ENCODE measurements at places on chromosomes 11 and 22.

- no peak for DNase-seq
Observed at GRCh38 chr22:20899827-20900423, 17.3 kb upstream of the CRKL start.

DNA sequence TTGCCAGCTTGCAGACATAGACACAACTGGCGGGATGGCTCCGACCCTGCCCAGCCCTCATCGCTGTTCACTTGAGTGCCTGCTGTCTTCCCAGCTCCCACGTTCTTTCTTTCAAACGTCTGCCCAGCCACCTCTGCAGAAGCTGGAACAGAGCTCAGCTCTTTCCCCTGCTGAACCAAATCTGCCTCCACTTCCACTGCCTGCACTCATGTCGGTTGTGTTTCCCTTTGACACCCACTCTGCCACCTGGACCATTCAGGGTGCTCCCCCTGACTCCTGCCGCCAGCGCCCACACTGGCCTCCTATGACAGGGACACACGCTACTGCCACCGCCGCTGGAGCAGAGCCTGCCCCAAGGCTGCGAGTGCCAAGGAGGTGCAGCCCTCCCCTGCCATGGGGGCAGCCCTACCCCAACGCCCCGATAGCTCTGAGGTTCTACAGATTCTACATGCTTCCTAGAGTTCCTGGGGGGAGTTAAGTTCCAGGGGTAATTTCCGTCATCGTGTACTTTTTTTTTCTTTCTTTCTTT is 37.9 kb downstream of the TST start:
- no peak for DNase-seq

- DNase-seq, result no peak
Observed at GRCh38 chr11:61264795-61265194, 23.8 kb downstream of the PGA5 start.

DNA sequence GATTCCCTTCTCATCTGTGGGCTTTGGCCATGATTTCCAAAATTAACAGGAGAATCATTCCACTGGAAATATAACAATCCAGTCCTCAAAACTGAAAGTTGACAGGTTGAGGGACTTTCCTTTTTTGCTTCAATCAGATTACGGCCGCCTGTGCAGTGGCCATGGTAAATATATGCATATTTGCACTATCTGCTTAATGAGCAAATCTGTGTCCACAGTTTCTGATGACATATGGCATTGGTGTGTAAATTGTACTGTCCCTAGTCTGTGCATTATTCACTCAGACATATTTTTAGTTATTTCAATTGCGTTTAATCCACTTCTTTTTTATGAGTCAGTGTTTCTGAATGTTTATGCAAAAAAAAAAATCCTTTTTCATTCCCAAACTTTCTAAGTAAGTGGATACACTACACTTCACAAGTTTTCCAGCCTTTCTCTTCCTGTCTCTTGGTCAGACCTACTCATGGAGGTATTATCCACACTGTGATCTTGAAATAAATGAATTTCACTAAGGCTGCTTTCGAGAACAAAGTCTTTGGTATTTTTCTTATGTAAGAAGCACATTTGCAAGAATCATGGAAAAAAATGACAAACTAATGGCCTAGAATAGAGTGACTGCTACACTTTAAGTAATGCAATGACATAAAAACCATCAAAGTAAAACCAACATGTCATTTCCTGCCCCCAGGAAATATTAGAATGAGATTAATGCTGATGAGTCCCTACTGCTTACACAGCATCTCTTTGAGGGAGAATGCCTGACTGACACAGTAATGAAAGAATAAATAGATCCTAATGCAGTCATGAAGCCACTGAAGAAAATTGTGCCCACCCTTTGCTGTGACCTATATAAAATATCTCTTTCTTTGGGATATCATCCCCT is 76.4 kb upstream of the MTNR1B start:
- no peak for DNase-seq

DNA sequence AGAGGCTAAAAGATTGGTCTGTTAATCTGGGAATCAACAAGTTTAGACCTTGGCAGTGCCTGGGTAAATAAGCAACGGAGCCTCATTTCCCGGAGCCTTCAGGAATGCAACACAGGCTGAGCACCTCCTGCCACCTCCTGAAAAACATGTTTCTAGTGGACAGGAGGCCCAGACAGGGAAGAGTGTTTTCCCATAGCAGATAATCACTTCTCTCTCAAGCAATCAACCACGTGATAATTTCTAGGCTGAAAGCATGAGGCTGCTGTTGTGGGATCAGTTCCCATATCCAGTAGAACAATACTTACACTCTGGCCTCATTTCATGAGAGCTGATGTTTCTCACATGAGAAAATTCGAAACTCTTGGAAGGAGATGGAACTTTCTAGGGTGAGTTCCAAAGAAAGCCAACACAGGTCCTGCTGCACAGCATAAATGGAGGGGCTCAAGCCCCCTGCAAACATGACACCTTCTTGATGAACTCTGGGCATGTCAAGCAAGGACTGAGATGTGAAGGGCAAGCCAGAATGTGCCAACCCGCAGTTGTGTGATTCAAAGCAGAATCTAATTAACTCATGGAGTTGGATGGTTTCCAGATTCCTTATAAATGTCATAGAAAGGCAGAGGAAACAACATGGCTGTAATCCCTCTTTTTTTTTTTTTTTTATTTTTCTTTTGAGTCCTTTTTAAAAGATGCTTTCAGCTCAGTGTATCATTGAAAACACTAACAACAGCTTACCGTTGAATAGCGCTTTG is 228.5 kb upstream of the SESN3 start:
- no peak for DNase-seq

DNA sequence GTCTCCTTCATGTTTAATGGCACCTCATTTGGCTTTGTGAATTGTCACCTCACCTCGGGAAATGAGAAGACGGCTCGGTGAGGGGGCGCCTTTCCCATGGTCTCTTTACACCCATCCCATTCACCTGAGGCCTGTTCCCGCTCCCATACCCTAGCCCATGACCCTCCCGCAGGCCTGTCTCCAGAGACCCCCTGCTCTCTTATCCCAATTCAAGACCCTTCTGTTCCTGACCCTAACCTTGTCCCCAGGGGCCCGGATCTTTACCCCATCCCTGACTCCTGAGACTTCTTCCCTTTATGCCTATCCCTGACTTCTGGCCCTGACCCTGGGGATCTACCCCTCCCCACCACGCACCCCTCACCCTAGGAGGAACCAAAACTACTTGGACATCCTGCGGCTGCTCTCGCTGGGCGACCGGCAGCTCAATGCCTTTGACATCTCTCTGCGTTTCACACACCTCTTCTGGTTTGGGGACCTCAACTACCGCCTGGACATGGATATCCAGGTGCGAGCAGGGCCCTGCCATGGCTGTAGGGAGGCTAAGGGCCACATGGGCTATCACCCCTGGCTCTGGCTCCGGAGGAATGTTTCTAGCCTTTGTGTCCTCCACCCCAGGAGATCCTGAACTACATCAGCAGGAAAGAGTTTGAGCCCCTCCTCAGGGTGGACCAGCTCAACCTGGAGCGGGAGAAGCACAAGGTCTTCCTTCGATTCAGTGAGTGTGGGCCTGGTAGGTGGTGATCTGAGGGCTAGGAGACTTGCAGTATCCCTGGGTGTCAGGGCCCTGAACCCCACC is 7.9 kb downstream of the INPPL1 start:
- DNase-seq, result no peak

- DNase-seq, result no peak
Observed at GRCh38 chr11:125532668-125533067, 36.6 kb upstream of the FEZ1 start.

- no peak for DNase-seq
Observed at GRCh38 chr11:2451336-2451735, 6.5 kb downstream of the KCNQ1 start.

DNA sequence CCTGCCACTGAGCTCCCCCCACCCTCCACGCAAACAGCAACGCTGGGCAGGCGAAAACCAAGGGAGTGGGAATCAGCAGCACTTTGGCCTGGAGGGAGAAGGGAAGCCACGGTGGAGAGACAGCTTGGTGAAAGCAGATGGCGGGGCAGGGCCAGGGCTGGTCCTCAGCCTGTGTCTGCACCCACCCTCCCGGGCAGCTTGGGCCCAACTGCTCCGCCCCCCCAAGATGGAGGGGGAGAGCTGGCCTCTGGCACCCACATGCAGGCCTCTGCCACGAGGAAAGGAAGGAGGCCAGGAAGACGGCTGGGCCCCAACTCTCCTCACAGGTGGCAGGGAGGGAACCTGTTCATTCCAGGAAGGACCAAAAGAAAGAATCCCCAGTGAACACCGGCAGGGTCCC is 17.8 kb downstream of the MAFF start:
- no peak for DNase-seq

GRCh38 chr22:29457730-29458129 is 19.3 kb downstream of the RFPL1 start:
- DNase-seq, result peak; percentile 43

DNA sequence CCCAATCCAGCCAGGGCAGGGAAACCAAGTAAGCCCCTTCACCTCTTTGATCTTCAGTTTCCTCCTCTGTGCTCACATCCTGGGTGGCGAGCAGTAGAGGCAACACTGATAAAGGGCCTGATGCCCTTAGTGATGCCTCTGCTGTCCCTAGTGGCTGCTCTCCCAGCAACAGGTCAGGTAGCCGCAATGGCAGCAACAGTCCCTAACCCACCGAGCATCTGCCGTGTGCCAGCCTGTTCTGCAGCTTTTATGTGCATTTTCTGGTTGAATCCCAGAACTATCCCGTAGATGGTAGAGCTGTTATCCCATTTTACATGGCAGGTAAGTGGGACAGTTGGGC is 5.2 kb downstream of the SCYL1 start:
- peak; percentile 26 for DNase-seq

- no peak for DNase-seq
Observed at GRCh38 chr11:94784884-94785283, 16.7 kb downstream of the AMOTL1 start.

GRCh38 chr11:70717936-70718595 is 319.7 kb downstream of the CTTN start:
- DNase-seq, result peak; percentile 36

DNA sequence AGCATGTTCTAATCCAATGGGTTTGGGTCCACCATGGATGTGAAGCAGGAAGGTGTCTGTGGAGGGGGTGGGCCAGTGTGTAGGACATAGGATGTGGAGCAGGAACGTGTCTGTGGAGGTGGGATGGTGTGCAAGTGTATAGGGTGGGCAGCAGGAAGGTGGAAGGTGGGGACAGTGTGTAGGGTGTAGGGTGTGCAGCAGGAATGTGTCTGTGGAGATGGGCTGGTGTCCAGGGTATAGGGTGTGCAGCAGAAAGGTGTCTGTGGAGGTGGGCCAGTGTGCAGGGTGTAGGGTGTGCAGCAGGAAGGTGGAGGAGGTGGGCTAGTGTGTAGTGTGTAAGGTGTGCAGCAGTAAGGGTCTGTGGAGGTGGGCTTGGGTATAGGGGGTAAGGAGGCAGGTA is 1068.0 kb downstream of the NTM start:
- DNase-seq, result no peak

DNA sequence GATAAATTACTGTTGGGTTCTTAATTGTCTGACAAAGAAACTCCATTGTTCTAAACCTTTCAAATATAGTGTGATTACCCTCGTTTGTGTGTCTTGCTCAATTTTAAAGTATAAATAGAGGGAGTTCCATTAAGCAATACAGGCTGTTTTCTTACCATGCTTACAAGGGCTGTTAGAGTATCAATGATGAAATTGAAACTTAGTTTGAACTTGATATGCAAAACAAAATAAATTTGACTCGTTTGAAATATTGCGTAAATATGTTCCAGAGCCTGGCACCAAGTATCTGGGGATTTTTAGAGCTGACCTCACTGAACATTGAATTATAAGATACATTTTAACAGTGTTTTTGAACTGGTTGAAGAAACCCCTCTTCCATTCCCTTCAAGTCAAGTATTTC is 31.7 kb downstream of the TEAD1 start:
- DNase-seq, result no peak

DNA sequence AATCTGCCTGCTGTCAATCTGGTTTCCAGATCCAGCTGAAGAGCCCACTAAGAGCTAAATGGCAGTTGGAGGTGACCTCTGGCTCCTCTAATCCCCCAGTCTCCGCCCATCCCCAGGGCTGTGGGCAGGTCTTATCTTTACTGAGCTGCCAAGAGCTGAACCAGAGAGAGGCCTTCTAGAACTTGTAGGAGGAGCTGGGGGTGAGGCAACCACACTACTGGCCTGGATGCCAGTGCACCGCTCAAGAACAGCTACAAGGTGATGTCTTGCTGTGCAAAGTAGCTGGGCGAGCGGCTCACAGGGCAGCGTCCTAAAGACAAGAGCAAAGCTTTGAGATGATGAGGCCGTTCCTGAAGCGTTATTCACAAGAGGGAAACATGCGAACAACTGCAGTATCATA is 374.6 kb downstream of the CTTN start:
- peak; percentile 20 for DNase-seq

- DNase-seq, result no peak
Observed at GRCh38 chr11:44638032-44638431, 72.6 kb downstream of the CD82 start.

GRCh38 chr22:37267135-37267587 is 15.1 kb upstream of the CYTH4 start:
- DNase-seq, result peak; percentile 59

GRCh38 chr11:12102588-12103410 is 7.6 kb upstream of the MICAL2 start:
- DNase-seq, result no peak

GRCh38 chr11:123903932-123904331 is 2.0 kb downstream of the OR8D4 start:
- DNase-seq, result no peak

DNA sequence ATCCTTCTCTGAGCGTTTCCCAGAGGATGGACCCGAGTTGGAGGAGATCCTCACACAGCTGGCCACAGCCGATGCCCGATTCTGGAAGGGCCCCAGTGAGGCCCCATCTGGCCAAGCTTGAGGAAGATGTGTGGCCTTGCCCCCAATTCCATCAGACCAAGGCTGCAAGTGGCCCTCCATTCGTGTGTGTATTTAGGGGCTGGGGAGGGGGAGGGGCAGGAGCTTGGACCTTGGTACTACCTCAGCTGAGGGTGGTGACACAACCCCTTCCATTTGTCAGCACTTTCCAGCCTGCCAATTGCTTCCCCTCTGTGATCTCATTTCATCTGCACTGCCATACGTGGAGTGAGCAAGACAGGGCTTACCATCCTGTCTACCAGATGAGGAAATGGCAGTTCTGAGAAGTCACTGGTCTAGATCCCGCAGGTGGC is 1.3 kb upstream of the BBS1 start:
- DNase-seq, result no peak

DNA sequence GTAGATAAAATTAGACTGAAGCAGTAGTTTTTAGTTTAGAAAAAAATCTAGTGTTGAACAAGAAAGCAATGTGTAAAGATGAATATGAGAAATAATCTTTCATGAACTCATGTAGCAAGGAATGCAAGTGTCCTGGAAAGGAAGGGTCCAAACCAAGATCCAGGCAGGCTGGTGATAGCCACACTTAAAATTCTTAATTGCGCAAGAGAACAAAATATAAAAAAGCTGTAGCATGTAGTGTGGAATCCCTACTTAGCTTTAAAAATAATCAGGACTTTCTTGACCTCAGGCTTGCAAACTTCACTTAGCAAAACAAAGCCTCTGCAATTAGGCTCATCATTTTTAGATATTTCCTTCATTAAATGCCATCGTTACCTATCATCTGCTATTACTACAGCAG is 2186.1 kb upstream of the RAG2 start:
- DNase-seq, result no peak
